Mesendoderm (in vitro differentiated cells): ENCODE measurements at places on chromosomes 5 and 9.

GRCh38 chr5:53438486-53439472 lies 41.6 kb upstream of the FST start:
- no peaks in the 10 kb centered on the region for H3K4me1 ChIP-seq
- DNase-seq: no peak
- H3K36me3 ChIP-seq: no peaks in the 10 kb centered on the region
- H3K27me3 ChIP-seq: no peaks in the 10 kb centered on the region

- no peaks in the 10 kb centered on the region for H3K27me3 ChIP-seq
- H3K27ac ChIP-seq: no peak overlapping the region
- no peak for DNase-seq
- H3K36me3 ChIP-seq: no peaks in the 10 kb centered on the region
- no peak overlapping the region for H3K4me3 ChIP-seq
Observed at GRCh38 chr9:97705354-97705950, 8.3 kb upstream of the XPA start.

DNA sequence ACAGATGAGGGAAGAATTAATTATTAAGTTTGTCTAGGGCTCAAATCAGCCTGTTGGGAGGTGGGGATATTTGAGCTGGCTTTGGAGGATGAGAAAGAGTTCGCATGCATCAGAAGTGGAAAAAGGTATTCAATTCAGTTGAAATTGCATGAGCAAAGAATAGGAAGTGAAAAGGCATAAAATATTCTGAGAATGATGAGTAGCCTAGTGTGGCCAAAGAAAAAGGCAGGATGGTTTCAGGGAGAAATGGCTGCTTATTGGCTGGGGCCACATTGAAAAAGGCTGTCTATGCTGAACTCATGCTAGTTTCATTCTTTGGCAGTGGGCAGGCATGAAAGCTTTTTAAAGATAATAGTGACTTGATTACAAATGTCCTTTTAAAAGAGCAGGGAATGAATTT lies 235.4 kb upstream of the RIOK2 start:
- no peak for DNase-seq
- no peaks in the 10 kb centered on the region for H3K4me1 ChIP-seq
- no peak overlapping the region for H3K27ac ChIP-seq
- H3K36me3 ChIP-seq: no peaks in the 10 kb centered on the region
- no peaks in the 10 kb centered on the region for H3K27me3 ChIP-seq
- no peak overlapping the region for H3K4me3 ChIP-seq

GRCh38 chr5:67300326-67300725 lies 103.7 kb upstream of the CD180 start:
- H3K4me3 ChIP-seq: no peak overlapping the region
- H3K27ac ChIP-seq: no peak overlapping the region
- DNase-seq: no peak
- no peaks in the 10 kb centered on the region for H3K4me1 ChIP-seq
- no peaks in the 10 kb centered on the region for H3K27me3 ChIP-seq

- H3K36me3 ChIP-seq: no peaks in the 10 kb centered on the region
Observed at GRCh38 chr5:80119372-80119771, 84.2 kb downstream of the THBS4 start.

GRCh38 chr5:74772359-74772758 lies 5.3 kb downstream of the NSA2 start:
- no peak overlapping the region for H3K27ac ChIP-seq
- peaks cover 5% of the 10 kb centered on the region for H3K4me1 ChIP-seq
- H3K4me3 ChIP-seq: no peak overlapping the region
- no peaks in the 10 kb centered on the region for H3K27me3 ChIP-seq
- no peaks in the 10 kb centered on the region for H3K36me3 ChIP-seq
- DNase-seq: no peak

- no peaks in the 10 kb centered on the region for H3K4me1 ChIP-seq
- H3K27ac ChIP-seq: no peak overlapping the region
- no peak overlapping the region for H3K4me3 ChIP-seq
- no peaks in the 10 kb centered on the region for H3K27me3 ChIP-seq
Observed at GRCh38 chr5:37886242-37886905, 46.5 kb upstream of the GDNF start.

DNA sequence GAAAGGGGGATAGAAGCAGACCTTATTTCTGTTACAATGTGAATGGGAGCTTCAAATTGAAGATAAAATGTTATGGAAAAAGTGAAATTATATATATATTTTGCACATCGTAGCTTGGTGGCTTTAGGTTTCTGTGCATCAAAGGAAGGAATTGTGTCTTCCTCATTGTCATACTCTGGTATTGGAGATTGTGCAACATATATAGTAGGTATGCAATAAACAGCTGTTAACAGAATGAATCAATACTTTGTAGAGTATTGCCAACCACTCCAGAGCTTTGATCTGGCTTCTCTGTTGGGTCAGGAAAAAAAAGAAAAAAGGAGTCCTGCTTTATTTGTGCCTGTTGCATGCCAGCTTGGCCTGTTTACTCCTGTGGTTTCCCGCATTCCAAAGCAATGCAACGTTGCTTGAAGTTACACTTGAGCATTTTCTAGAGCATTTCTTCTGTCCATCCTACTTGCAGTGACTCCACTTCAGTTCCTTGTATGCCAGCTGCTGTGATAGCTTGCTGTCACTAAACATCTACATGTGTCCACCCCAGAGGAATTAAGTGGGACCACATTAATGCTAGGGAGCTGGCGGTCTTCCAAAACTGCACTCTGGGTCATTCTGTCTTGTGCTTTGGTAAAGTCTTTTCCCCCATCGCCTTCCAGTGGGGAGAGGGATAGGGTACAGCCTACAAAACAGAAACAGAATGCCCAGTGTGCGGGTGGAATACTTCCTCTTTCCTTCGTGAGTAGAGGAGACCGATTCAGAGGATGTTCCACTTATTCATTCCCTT lies 62.0 kb upstream of the MEF2C start:
- H3K36me3 ChIP-seq: no peaks in the 10 kb centered on the region
- no peaks in the 10 kb centered on the region for H3K27me3 ChIP-seq
- no peak for DNase-seq
- H3K4me1 ChIP-seq: no peaks in the 10 kb centered on the region
- no peak overlapping the region for H3K27ac ChIP-seq
- no peak overlapping the region for H3K4me3 ChIP-seq

GRCh38 chr5:66118304-66118703 lies 25.8 kb upstream of the SREK1 start:
- no peaks in the 10 kb centered on the region for H3K36me3 ChIP-seq
- H3K27me3 ChIP-seq: no peaks in the 10 kb centered on the region
- no peak overlapping the region for H3K4me3 ChIP-seq
- H3K27ac ChIP-seq: no peak overlapping the region
- no peaks in the 10 kb centered on the region for H3K4me1 ChIP-seq

GRCh38 chr5:143134269-143134668 lies 269.2 kb downstream of the NR3C1 start:
- no peak overlapping the region for H3K4me3 ChIP-seq
- no peaks in the 10 kb centered on the region for H3K4me1 ChIP-seq
- no peaks in the 10 kb centered on the region for H3K36me3 ChIP-seq
- no peaks in the 10 kb centered on the region for H3K27me3 ChIP-seq
- no peak overlapping the region for H3K27ac ChIP-seq

GRCh38 chr9:130311408-130312140 lies 46.0 kb downstream of the HMCN2 start:
- H3K4me3 ChIP-seq: no peak overlapping the region
- no peak overlapping the region for H3K27ac ChIP-seq
- DNase-seq: no peak
- no peaks in the 10 kb centered on the region for H3K27me3 ChIP-seq

DNA sequence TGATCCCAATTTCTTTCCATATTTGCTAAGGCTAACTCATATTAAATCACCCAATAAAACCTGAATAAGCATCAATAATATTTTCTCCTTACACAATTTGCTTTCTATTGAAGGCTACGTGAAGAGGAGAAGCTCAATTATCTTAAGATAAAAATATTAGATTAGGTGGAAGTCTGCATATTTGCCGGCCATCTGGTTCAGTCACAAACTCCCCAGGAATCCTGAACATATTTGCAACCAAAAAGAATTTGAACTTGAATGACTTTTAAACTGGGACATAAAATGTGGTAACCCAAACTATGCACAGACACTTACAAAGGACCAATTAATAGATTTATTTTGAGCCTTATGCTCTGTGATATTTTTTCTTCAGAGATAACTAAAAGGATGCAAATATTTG lies 92.3 kb downstream of the HAPLN1 start:
- no peak overlapping the region for H3K4me3 ChIP-seq
- H3K36me3 ChIP-seq: no peaks in the 10 kb centered on the region
- no peaks in the 10 kb centered on the region for H3K27me3 ChIP-seq
- no peak overlapping the region for H3K27ac ChIP-seq

- no peaks in the 10 kb centered on the region for H3K27me3 ChIP-seq
- H3K4me3 ChIP-seq: no peak overlapping the region
- H3K4me1 ChIP-seq: no peaks in the 10 kb centered on the region
- no peak for DNase-seq
- H3K36me3 ChIP-seq: no peaks in the 10 kb centered on the region
Observed at GRCh38 chr5:148747536-148747906, 78.9 kb upstream of the ADRB2 start.

DNA sequence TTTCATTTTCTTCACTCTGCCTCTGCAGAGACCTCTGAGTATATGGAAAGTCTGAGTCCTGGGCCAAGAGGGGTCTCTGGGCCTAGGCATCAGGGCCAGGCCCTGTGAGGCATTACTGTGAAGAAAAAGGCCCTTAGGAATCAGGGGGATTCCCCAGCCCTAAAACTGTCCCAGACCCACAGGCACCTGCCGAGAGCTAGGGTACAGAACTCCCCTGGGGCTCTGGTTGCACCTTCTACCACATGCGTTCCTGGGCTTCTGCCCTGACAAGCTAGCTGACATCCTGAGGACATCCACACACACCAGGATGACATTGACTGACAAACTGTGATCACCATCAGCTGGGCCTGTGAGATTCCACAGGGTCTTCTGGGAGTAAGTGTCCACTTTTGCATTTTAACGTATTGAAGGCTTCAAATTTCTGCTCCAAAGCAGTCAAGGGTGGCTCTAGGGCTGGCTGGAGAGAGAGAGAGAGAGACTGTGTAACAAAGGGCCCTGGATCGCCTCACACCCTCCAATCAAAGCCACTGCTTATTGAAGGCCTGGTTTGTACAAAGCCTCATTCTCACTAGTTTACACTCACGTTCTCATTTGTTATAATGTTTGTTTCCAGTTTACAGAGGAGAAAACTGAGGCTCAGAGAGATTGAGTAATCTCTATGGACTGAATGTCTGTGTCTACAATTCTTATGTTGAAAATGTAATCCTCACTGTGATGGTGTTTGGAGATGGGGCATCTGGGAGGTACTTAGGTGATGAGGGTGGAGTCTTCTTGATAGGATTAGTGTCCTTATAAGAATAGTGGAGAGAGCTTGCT lies 45.1 kb downstream of the TGFBI start:
- H3K4me1 ChIP-seq: no peaks in the 10 kb centered on the region
- no peak overlapping the region for H3K4me3 ChIP-seq

GRCh38 chr5:34756781-34757624 lies 82.0 kb upstream of the TTC23L start:
- no peak overlapping the region for H3K27ac ChIP-seq
- no peaks in the 10 kb centered on the region for H3K4me1 ChIP-seq
- no peaks in the 10 kb centered on the region for H3K36me3 ChIP-seq
- DNase-seq: no peak
- H3K27me3 ChIP-seq: no peaks in the 10 kb centered on the region

DNA sequence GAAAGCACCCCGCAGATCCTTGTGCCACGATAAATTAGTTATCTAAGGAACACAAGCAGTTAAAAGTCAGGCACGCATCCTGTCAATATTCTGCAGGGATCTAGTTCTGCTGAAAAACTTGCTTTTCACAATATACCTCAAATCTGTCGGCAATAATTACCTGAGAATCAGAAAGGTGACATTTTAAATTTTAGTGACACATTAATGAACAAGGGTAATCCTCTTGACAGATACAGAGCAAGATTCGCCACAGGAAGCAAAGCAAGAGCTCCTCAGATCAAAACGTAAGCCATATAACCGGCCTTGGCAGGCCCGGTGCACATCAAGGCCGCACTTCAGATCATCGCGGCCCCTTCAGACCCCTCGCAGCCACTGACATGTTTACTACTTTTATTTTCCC lies 185.7 kb downstream of the ATPSCKMT start:
- H3K36me3 ChIP-seq: no peaks in the 10 kb centered on the region
- DNase-seq: no peak
- no peak overlapping the region for H3K4me3 ChIP-seq
- H3K27me3 ChIP-seq: no peaks in the 10 kb centered on the region
- no peak overlapping the region for H3K27ac ChIP-seq

GRCh38 chr9:35341585-35341984 lies 148.3 kb upstream of the RUSC2 start:
- no peaks in the 10 kb centered on the region for H3K27me3 ChIP-seq
- no peak overlapping the region for H3K27ac ChIP-seq
- peaks cover 7% of the 10 kb centered on the region for H3K4me1 ChIP-seq
- no peaks in the 10 kb centered on the region for H3K36me3 ChIP-seq
- no peak overlapping the region for H3K4me3 ChIP-seq
